Stimulated activated CD4-positive, alpha-beta T cell treated with anti-CD3 and anti-CD28 coated beads, Interleukin-4, amount 100 ng/mL, for 48 hours (primary cell): ENCODE measurements at places on chromosomes 13 and 19.

GRCh38 chr13:70128098-70128497, 19.8 kb upstream of the KLHL1 start:
- DNase-seq, result no peak

- DNase-seq, result no peak
Observed at GRCh38 chr13:93080587-93080986, 146.0 kb upstream of the GPC6 start.

DNA sequence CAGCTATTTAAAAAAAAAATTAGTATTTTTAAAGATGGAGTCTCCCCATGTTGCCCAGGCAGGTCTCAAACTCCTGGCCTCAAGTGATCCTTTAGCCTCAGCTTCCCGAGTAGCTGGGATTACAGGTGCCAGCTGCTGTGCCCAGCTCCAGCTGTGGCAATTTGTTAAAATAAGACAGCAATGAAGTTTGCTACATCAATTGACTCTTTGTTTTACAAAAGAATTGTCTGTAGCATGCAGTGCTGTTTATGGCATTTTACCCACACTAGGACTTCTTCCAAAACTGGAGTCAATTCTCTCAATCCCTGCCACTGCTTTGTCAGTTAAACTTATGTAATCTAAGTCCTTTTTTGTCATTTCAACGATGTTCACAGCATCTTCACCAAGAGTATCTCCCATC, 49.3 kb downstream of the NDFIP2 start:
- no peak for DNase-seq

- DNase-seq, result no peak
Observed at GRCh38 chr19:17753976-17754375, 2.7 kb downstream of the FCHO1 start.

GRCh38 chr13:110648848-110649421, 33.6 kb downstream of the NAXD start:
- DNase-seq, result no peak

- no peak for DNase-seq
Observed at GRCh38 chr13:110425444-110425780, 118.3 kb downstream of the COL4A2 start.

DNA sequence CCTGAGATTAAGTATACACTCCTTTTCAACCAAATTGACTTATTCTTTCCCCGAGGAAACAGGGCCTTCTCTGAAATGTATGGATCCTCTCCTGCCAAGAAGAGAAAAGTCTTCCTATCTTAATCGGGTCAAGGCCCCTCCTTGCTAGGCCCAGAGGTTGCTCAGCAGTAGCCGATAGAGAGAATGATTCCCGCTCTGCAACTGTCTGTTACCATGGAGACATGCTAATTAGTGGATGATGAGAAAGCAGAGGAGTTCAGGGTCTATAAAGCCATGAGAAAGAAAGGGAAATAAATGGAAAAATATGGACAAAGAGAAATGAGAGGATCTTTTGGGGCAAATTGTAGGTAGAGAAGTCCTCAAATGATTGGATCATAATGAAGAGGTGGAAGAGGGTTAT, 103.5 kb downstream of the POU4F1 start:
- DNase-seq, result no peak

- no peak for DNase-seq
Observed at GRCh38 chr13:27476943-27477703, 26.8 kb upstream of the MTIF3 start.

- peak; percentile 73 for DNase-seq
Observed at GRCh38 chr19:18428787-18429674, 8.9 kb downstream of the ISYNA1 start.

- DNase-seq, result peak; percentile 41
Observed at GRCh38 chr19:4229179-4229931, at the start of gene EBI3. Gene EBI3, plus strand, starts transcription at chr19:4229523. Its CDS starts 28 bp downstream, at chr19:4229551.

- DNase-seq, result no peak
Observed at GRCh38 chr19:29328586-29328985, 115.6 kb upstream of the UQCRFS1 start.

GRCh38 chr19:44499559-44499958, 763 bp downstream of the ZNF180 start:
- no peak for DNase-seq

GRCh38 chr19:19618219-19619051, at the start of gene PBX4:
Gene PBX4, minus strand, starts transcription at chr19:19618687. Its CDS starts 58 bp downstream, at chr19:19618629.
- peak; percentile 98 for DNase-seq

DNA sequence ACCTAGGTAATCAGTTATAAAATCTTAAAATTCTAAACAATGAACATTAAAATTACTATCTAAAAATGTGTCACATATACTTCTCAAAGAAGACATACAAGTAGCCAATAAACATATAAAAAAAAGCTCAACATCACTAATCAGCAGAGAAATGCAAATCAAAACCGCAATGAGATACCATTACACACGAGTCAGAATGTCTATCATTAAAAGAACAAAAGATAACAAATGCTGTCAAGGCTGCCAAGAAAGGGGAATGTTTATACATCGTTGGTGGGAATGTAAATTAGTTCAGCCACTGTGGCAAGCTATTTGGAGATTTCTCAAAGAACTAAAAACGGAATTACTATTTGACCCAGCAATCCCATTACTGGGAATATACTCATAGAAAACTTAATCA, 310.3 kb upstream of the EDNRB start:
- DNase-seq, result no peak

GRCh38 chr19:50328873-50329145, 368 bp downstream of the KCNC3 start:
- DNase-seq, result no peak

GRCh38 chr13:45132369-45133064, 12.2 kb downstream of the GTF2F2 start:
- DNase-seq, result no peak

- no peak for DNase-seq
Observed at GRCh38 chr13:20129076-20129475, 31.8 kb downstream of the GJA3 start.
